ENCODE measurements at places on chromosomes 4 and X.

- no peak for DNase-seq
Measured at GRCh38 chr4:40645586-40645985, 15.9 kb upstream of the RBM47 start.

- no peak for DNase-seq
Measured at GRCh38 chr4:75623026-75623425, 7.3 kb downstream of the CDKL2 start.

- DNase-seq: no peak
Measured at GRCh38 chrX:1477229-1477628, 24.5 kb upstream of the ASMTL start.

DNA sequence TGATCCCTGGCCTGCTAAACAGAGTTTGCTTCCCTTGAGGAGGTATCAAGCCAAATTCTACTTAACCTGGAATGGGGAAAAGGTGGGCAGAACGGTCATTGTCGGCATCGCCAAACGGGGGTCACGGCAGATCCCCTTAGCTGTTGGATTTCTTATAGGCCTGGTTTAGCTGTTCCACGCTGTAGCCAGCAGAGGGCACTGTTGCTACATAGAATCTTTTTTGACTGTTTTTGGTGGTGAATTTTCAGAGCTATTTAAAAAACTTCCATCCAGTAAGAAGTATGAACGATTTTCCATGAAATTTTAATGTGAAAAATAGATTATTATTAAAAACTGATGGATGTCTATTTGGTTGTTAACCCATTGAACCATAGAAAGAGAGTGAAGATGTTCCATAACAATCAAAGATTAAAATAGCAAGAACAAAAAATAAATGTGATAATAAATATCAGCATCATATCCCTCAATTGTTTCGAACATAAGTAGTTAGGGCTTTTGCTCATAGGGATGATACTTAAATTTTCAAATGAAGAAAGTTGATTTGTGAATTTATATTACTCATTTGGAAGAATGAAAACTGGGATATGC, 56.6 kb downstream of the LINC00632 start:
- DNase-seq: no peak

DNA sequence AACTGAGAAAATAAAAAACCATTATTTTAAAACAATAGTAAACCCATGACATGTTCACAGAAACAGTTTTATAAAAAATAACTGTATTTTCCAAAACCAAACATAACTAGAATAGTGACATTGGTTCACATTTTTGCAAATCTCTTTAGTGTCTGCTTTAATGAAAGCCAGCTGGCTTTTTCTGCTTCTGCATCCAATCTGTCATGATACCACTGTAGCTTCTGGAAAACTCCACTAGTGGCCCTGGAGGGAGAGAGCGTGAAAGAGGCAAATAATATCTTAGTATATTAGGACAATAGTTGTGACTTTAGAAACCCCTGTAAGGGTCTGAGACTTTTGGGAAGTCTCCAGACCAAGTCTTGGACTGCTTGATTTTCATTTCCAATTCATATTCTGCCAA, 31.1 kb downstream of the FGFBP1 start:
- no peak for DNase-seq

DNA sequence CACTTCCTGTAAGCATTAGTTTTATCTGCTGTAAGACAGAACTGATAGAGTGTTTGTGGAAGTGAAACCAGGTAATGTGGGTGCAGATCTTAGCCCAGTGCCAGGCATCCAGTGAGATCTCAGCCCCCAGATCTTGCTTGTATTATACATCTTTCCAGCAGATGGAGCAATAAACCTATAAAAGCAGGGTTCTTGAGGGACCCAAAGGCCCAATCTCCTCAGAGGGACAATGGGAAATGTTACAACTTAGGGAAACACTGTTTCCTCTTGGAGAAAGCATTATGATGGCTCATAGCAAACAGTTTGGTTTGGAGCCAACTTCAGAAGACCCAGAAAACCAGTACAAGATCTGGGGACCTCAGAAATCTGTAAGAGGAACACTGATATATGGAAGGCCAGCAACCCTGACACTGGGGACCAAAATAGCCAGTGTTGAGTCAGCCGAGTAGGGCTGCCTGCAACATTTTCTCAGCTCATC, 206.3 kb downstream of the SLC7A11 start:
- DNase-seq: no peak
